Breast epithelium (tissue), 4 donors: ENCODE measurements at places on chromosomes 5 and 9. TPM values are rescaled to one million over a fixed set of nuclear protein-coding genes. Genes with fewer than 3 reads are reported as not detected.

Gene CCL27
- total RNA-seq, result not detected

Gene BTNL3
- under 0.01 TPM for total RNA-seq

Gene SEMA5A
- 35.4 TPM for total RNA-seq

Gene TXNDC8
- total RNA-seq, result not detected

Gene CTSV
- 2.0 TPM for total RNA-seq

DNA sequence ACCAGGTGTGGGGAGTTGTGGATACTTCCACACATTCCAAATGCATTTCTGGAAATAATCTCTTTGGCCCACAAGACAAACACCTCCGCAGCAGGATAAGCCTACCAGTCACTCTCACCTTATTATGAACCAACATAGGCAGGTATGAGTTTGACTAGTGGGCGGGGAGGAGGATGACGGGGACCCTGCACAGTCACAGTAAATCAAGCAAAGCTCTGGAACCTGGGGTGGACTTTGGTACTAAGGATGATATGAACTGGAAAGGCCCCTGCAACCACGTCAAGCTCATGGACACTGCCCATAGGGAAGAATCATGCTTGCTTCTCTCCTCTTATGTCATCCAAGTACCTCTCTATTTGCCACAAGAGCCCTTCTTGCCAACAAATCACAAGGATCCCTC lies 259.4 kb downstream of the HSPA4 start:
- DNase-seq, result no peak

DNA sequence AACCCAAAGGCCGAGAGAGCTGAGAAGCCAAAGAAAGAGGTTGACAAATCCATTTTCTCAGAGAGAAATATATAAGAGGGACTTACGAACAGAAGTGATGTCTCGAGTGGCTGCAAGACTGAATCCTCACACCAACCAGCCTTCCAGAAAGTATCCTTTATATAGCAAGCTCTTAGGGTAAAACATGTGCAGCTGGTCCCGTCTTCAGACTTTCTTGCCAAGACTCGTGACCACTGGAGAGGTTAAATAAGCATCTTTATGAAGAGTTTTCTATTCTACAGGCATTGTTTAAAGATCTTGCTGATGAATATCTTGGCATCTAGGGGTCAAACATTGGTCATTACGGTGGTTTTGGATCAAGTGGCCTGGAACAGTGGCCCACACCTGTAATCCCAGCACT lies 16.9 kb upstream of the SLC22A4 start:
- DNase-seq, result no peak

GRCh38 chr9:133528876-133529241 lies 4.1 kb upstream of the MYMK start:
- DNase-seq, result no peak

- no peak for DNase-seq
Observed at GRCh38 chr5:169746147-169746694, 109.1 kb downstream of the DOCK2 start.

- DNase-seq, result no peak
Observed at GRCh38 chr5:127572930-127573329, 55.5 kb downstream of the PRRC1 start.

DNA sequence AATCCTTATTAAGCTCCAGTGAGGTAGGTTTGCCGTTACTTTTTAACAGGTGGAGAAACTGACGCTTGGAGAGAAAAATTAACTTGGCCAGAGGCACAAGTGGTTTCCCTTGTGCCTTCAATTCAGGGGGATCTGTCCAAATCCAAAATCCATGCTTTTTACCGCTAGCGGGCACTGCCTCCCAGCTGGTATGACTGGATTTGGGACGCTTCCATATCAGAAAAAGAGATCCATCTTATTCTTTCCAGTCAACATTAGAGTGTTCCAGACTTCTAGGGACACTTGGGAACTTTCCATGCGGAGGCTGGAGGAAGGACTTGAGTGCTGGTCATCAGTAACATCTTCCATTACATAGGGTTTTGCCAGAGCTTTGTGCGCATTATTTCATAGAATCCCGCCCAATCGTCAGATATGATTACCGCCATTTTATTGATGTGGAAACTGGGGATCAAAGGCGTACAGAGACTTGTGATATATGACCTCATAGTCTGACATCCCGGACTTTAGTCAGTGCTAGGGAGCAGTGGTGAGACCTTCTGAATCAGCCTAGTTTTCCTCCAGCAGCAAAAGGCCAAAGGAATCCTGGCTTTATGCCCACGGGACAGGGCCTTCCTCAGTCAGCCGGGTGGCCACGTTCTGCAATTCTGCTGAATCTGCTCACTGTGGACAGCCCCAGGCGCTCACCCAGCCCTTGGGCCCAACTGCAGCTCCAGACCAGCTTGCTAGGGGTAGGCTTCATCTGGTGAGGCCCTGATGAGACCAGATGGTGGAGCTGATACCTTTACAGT lies 1.1 kb upstream of the GNPDA1 start:
- no peak for DNase-seq

DNA sequence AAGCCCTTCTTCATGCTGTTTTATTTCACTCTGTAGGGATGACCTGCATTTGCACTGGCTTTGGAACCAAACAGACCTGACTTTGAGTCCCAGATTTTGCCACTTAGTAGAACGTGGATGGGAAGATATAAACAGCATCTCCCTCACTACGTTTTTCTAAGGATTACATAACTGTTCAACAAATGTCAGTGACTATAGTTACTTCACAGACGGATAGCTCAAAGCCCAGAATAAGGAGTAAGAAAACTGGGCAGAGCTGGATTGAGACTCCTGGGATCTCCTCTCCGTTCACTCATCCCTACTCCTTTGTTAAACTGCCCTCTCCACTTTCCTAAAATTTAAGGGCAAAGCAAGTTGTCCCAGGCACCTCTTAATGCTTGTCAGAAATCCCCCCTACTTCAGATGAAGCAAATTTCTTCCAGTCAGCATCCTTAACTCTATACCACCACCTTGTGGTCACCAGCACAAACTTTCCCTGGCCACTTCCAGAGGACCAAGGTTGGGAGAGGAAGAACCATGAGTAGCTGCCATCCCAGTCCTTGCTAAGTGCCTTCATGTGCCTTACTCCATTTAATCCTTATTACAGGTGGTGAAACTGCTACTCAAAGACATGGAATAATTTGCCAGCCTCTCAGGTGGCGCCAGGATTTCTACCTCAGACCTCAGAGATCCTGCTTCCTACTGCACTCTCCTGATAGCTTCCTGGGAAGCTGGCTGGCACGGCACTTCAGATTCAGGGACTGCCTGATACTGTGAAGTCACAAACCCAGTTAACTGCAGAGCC lies 38.4 kb downstream of the EGR1 start:
- DNase-seq, result no peak

DNA sequence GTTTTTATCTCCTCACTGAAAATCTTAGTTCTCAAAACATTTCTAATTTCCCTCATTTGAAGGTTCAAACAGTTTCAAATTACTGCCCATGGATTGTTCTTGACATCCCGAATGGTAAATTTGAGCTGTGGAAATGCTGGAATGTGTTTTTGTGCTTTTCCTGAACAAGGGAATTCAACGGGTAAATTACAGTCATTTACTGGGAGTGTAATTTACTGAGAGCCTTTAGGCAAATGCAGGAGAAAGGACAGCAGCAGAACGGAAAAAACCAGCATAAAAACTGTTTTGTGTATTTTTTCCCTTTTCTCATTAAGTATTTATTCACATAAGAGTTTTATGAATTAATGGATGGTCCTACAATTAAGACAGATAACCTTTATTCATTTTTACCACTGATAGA lies 139.2 kb downstream of the PBX3 start:
- no peak for DNase-seq
